GM23248 (cell line): ENCODE measurements at places on chromosomes 11 and 22. TPM values are rescaled to one million over a fixed set of nuclear protein-coding genes. Genes with fewer than 3 reads are reported as not detected.

The POLA2 gene
- total RNA-seq, result 6.7 and 8.6 TPM in 2 replicates

The USH1C gene
- not detected in 2 replicates for total RNA-seq

The DNAJB7 gene
- not detected in 2 replicates for total RNA-seq

The FGF19 gene
- not detected in 2 replicates for total RNA-seq

The ANO5 gene
- total RNA-seq, result not detected in 2 replicates

The PKDREJ gene
- total RNA-seq, result not detected in 2 replicates

The C11orf52 gene
- 2.1 and 3.5 TPM in 2 replicates for total RNA-seq

The TEF gene
- total RNA-seq, result 4.2 and 4.6 TPM in 2 replicates

The JHY gene
- 5.1 and 7.3 TPM in 2 replicates for total RNA-seq

The KDM4E gene
- total RNA-seq, result not detected in 2 replicates

The SEZ6L gene
- total RNA-seq, result under 0.01 TPM in 1 of 2 replicates, not detected in the other

The GLYAT gene
- not detected in 2 replicates for total RNA-seq

The OR5I1 gene
- not detected in 2 replicates for total RNA-seq

The OR52I1 gene
- total RNA-seq, result not detected in 2 replicates

The SPTBN2 gene
- 0.13 and 0.22 TPM in 2 replicates for total RNA-seq

The MYBPC3 gene
- total RNA-seq, result not detected in 2 replicates

The SLC25A18 gene
- not detected in 2 replicates for total RNA-seq

The TMEM151A gene
- total RNA-seq, result 0.54 TPM in 1 of 2 replicates, not detected in the other
